NCI-H2081 (cell line): ENCODE measurements at places on chromosomes 5 and 9.

DNA sequence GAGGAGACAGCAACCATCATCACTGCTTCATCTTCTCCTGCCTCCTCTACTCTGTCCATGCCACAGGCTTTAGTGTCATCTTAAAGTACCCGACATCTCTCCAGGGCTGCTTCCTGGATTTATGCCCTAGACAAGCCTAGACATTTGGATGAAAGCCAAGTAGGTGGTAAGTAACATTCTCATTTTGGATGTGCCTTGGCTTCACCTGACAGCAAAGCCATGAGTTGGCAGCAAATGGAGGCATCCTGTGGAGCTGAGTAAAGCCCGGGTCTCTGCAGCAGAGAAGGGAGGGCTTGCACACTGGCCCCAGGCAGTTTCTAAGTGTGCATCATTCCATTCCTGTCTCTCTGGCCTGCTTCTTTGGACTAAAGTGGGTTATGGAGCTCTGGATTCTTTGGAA lies 299.1 kb downstream of the DMAC1 start:
- DNase-seq: peak; percentile 88

DNA sequence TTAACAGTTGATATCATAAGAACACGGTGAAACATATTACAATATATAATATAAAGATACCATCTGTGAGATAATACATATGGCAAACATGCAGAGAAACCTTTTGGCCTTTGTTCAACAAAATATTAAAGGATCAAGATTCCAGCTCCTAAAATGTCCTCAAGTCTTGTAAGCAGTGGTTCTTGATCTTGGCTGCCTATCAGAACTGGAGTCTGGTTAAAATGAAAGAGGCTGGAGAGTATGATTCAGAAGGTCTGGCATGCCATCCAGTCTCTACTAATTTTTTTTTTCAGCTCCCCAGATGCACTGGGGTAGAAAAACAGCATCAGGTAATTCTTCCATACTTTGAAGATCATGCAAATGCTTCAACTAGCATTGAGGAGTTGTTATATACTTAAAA lies 83.2 kb downstream of the TNC start:
- DNase-seq: no peak

DNA sequence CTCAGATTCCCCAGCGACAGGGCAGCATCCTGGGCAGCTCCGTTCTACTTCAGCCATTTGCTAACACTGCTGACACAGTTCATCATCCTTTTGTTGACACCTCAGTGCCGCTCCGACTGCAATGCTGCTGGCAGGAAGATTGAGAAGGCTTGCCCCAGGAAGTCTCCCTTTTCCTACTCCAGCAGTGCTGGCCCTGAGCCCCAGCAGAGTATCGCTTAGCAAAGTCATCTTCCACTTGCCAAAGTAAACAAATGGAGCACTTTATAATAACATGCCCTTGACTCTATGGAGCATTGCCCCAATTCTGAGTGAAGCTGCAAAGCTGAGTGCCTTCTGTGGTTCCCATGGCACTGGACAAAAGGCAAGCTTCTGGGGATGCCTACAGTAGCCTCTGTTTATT lies 32.2 kb downstream of the PRLR start:
- peak; percentile 13 for DNase-seq

- no peak for DNase-seq
These were observed 5.4 kb downstream of the PCAT7 start for GRCh38 chr9:94560237-94560636.

DNA sequence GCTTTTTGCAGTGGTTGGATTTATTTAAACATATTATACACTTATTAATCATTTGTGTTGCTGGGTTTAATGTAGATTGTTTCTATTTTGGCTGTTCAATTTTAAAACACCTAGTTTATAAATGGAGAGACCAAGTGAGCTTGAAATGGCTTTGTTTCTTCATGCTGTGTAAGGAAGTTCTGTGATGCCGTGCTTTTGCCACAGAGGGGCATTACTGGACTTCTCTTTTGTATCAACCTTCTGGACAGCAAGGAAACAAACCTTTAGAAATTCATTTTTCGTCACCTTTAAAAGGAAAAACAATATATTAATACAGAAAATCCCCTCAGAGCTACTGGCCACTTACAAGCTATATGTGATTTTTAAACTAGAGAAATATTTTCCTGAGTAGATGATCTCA lies 81.9 kb downstream of the DMRTA1 start:
- peak; percentile 62 for DNase-seq
